ENCODE measurements at places on chromosomes 1 and 21. TPM values are rescaled to one million over a fixed set of nuclear protein-coding genes. Genes with fewer than 3 reads are reported as not detected.
A peak's percentile ranks its signal among the peaks of the same experiment; 100 is the strongest.

DNA sequence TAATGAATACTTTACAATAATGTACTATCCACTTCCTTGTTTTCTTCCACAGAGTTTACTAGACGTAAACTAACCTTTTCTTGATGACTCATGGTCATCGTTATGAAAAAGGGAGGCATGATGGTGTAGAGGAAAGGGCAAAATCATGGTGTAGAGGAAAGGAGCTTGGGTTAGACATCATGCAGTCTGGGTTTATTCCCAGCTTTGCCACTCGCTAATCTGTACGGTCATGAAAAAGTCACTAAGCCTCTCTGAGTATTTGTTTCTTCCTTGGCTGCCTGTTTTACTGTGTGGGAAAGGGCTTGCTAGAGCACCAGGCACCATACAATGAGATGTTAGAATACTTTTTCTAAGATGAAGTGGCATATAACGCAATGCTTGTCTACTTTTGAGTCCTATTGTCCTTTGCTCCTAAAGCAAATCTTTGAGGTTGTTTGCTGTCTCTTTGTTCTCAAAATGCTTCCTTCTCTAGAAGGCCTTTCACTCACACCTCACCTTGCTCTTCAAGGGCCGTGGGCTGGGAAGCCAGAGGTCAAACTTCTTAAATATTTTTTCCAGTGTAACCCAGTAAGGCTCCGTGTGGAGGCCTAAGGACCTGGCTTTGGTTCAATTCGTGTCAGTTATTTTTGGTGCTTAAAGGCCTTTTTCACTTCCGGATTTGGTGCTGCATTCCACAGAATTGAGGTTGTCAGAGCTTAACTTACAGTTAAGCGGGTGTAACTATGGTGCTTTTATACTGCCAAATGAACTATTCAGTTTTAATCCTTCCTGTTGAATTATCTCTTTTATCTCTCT, 9.9 kb upstream of the ETV3 start:
- DNase-seq: no peak

GRCh38 chr1:20732071-20732587, 374 bp downstream of the SH2D5 start:
- DNase-seq: peak; percentile 36

DNA sequence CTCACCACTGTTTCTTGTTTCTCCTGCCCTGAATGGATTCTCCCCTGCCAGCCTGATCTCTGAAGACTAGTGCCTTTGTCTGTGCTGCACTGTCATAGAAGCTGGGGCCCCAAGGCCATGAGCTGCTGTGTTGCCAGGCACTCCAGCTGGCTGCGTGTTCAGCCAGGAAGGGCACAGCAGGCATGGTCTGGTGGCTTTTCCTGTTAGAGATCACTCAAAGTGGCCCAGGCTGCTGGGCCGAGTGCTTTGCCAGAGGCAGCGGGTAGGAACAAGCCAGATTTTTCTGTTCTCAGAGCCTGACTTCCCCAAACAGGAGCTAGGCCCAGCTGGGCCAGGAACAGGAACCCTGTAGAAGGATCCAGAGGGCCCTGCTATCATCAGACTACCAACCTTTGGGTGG, 5.2 kb downstream of the ADPRS start:
- no peak for DNase-seq

DNA sequence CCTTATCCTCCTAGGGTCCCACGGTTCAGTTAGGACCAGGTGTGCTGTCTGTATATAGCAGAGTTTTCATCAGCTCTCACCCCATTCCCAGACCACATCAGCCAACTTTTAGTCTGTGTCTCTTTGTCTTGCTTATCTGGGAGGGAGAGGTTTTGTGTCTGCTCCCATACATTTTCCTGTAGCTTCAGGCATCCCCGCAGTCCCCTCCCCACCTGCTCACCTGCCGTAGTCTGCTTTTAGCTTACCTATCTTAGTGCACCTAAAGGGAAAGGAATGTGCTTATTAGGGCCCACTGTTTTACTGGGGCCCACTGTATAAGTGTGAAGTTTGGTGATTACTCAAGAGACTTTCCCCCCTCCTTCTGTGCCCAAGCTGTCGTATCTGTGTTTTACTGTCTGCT, 225.1 kb downstream of the PLA2G4A start:
- DNase-seq: no peak

ACKR1 gene
- not detected for total RNA-seq

DNA sequence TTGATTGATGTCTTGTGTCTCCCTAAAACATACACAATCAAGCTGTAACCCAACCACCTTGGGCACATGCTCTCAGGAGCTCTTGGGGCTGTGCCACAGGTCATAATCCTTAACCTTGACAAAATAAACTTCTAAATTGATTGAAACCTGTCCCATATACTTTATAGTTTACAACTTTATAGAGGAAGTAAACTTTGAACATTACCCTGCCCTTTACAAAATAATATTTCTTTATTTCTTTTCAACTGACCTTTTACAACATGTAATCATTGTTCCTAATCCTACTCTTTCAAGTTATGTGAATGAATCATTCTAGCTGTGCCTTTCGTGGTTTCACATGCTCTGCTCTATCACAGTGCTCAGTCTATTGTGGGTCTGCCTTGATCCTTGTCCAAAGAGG, 118.3 kb upstream of the ATP1A1 start:
- DNase-seq: no peak

- DNase-seq: no peak
Measured at GRCh38 chr1:110070671-110071242, at the start of gene ALX3. Gene ALX3 (minus strand): TSS chr1:110070672. CDS start chr1:110070612, 60 bp downstream.

- no peak for DNase-seq
Measured at GRCh38 chr1:24415910-24416665, 486 bp downstream of the NIPAL3 start.

GRCh38 chr1:177309880-177310279, 139.1 kb downstream of the BRINP2 start:
- no peak for DNase-seq

DNA sequence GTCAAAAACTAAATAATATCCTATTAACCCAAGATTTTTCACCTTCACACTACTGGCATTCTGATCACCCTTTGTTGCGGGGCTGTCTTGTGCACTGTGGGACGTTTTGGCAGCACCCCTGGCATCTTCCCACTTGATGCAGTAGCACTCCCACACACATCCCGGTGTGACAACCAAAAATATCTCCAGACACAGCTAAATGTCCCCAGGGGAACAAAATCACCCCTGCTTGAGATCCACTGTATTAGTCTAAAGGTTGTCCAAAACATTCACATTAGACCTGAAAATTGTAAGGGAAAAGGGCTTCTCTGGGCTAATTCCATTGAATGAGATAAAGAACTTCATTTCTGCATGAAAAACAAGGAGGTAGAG, 37.8 kb downstream of the PLEKHO1 start:
- no peak for DNase-seq

RNU1-3 gene
- under 0.01 TPM for total RNA-seq

Data from NCI-H460 (cell line).